SK-N-DZ (cell line): ENCODE measurements at places on chromosomes 2 and 18.

- DNase-seq, result no peak
These were observed 1.3 kb downstream of the CDCA7 start for GRCh38 chr2:173355866-173356508.

GRCh38 chr2:3457524-3458395 is 61.6 kb downstream of the ADI1 start:
- DNase-seq, result no peak

DNA sequence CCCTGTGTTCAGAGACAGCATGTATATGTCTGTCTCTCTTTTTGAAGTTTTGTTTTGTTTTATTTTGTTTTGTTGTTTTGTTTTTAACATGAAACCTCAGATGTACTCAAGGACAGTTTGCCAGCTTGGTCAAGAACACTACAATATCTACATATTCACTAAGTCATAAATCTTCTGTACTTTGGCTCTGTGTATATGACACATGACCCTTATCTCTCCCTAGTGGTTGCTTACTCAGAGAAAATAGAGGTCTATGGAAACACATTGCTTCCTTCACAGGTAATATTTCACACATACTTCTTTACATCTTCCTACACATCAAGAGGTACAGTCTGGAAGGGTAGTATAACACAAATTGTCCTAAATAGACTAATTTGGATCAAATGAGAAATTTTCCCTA is 312.6 kb upstream of the VRK2 start:
- no peak for DNase-seq

- no peak for DNase-seq
These were observed 2.9 kb downstream of the MXD1 start for GRCh38 chr2:69917852-69918251.

DNA sequence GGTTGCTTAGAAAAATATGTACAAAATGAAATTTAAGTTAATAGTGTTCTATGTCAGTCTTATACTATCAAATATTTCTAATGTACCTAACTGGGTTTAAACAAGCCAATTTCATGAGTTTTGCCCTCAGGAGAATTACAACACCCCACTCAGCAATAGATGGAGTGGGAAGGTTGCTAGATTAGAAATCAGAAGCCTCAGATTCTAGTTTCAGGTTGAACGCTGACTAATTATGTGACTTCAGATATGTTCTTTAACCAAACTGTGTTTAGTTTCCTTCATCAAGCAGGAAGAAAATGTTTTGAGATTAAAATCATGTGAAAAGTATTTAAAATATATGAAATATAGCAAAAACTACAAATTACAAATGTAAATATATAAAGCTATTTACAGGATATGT is 133.8 kb upstream of the KCNH7 start:
- no peak for DNase-seq

GRCh38 chr2:63104482-63104881 is 53.9 kb downstream of the OTX1 start:
- DNase-seq, result no peak
